ENCODE measurements at places on chromosomes 2 and 18. TPM values are rescaled to one million over a fixed set of nuclear protein-coding genes. Genes with fewer than 3 reads are reported as not detected.
A peak's percentile ranks its signal among the peaks of the same experiment; 100 is the strongest.

GRCh38 chr2:60468382-60469085 is 84.9 kb downstream of the BCL11A start:
- no peak for DNase-seq

DNA sequence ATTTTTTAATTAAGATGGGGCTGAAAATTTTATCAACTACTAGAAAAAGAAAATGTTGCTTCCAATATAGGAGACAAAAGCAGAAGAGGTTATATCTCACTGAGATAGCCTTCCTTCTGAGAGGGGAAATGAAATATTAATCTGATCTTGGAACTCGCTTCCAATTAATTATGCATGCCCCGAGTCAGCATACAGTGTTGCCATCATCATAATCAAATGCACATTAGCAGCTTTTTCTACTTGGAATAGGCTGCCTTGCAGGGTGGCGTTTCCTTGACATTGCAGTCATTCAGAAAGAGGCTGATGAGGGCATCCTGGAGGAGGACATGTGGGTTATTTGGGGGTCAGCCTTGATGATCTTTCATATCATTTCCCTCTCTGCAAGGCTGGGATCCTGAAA is 18.4 kb upstream of the RPL37A start:
- DNase-seq, result no peak

The WIPF1 gene
- total RNA-seq, result 8.1 TPM

The CTAGE1 gene
- not detected for total RNA-seq

GRCh38 chr2:237603718-237604362 is 13.3 kb upstream of the RAB17 start:
- no peak for DNase-seq

DNA sequence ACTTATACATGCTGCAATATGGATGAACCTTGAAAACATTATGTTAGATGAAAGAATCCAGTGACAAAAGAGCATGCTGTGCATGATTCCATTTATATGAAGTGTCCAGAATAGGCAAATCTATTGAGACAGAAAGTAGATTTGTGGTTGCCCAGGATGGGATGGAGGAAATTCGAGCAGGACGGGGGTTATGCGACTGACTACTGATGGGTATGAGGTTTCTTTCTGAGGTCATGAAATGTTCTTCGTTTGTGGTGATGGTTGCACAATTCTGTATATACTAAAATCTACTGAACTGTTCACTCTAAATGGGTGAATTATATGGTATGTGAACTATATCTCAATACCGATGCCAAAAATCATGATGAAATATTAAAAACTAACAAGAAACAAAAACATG is 18.9 kb upstream of the MTERF4 start:
- DNase-seq, result no peak

The SERPINB3 gene
- not detected for total RNA-seq

DNA sequence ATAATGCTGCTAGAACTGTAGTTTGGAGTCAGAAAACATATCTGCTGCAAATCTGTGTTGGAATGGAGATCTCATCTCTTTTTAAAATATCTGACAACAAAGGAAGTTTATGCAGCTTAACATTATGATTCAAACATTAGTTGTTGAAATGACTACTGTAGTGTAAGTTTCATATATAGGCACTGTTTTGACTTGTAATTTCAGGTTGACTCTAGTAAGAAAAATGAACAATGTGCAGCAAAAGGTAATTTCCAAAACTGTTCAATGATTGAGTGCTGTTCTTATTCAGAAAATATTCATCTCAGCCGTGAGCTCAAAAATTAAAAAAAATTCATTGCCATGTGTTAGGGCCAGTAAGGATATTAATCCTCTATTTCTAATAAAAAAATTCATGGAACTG is 48.5 kb downstream of the CCDC138 start:
- DNase-seq, result no peak

DNA sequence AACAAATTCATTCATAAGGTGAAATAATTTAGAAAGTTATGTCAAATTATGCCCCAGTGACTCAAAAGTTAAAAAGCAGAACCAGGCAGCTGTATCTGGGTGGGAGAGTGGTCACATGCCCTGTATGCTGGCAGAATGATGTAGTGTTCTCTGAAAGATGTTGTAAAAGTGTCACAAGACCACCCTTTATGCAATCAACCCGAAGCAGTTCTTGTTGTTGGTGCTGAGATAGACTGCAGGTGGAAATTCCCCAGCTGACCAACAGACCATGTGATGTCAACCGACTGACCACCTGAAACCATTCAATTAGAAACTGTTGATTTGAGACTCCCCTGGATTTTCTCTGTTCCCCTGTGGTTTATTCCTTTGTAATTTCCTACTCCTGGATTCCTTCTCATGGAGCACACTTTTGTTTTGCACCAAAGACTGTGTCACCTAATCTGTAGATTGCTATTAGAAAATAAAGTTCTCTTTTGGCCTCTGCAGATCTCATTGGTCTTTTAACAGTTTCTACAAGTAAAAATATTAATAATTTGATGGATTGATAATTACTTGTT is 1341.3 kb upstream of the LRRTM1 start:
- DNase-seq, result peak; percentile 60

The MC5R gene
- total RNA-seq, result 6.7 TPM

- DNase-seq, result peak; percentile 67
Observed at GRCh38 chr18:9838144-9838877, 47.5 kb upstream of the TXNDC2 start.
